Effector memory CD4-positive, alpha-beta T cell (primary cell): ENCODE measurements at places on chromosomes 5 and 9.
A peak's percentile ranks its signal among the peaks of the same experiment; 100 is the strongest.

- no peaks in the 10 kb centered on the region for H3K4me1 ChIP-seq
- H3K4me3 ChIP-seq = no peak overlapping the region
- no peaks in the 10 kb centered on the region for H3K36me3 ChIP-seq
- H3K27me3 ChIP-seq = no peaks in the 10 kb centered on the region
- peak overlapping the region; percentile 18 for H3K27ac ChIP-seq
- no peak for DNase-seq
These were observed 77.8 kb downstream of the GCNT4 start for GRCh38 chr5:74974451-74975091.

- H3K4me1 ChIP-seq = peaks cover 39% of the 10 kb centered on the region
- DNase-seq = peak; percentile 29
- H3K36me3 ChIP-seq = no peaks in the 10 kb centered on the region
- H3K4me3 ChIP-seq = peak overlapping the region; percentile 8
These were observed 4.5 kb downstream of the UBE2D2 start for GRCh38 chr5:139565411-139566305.

DNA sequence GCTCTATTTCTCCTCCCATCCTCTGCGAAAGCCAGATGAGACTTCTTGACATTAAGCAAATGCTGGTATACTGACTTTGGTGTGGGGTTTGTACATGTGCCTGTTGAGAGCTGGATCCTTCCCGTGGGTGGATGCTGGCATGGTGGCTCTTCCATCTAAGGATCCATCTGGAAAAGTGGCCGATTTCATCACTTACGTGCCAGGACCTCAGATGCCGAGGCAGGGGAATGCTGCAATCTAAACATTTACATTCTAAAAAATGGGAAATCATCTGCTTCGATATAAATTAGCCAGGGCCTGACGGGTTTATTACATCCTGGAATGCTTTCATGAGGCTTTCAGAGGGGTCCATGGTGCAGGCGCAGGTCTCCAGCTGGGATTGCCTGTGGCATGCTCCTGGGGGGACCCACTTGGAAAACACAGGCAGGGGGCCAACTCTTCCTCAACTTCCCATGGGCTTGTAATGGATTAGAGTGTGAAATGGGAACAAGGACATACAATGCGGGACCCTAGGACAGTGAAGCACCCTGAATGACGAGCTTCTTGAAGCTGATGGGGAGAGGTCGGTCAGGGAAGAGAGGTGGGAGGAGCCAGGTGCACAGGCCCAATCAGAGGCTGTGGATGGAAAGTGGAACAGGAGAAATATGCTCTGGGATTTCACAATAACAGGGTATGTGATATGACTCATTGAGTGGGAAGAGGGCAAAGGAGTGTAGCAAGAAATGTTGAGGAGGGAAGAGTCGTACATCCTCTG, 105.5 kb upstream of the PITX1 start:
- H3K4me1 ChIP-seq = no peaks in the 10 kb centered on the region
- no peak for DNase-seq
- no peaks in the 10 kb centered on the region for H3K27me3 ChIP-seq
- H3K4me3 ChIP-seq = no peak overlapping the region
- no peak overlapping the region for H3K27ac ChIP-seq

DNA sequence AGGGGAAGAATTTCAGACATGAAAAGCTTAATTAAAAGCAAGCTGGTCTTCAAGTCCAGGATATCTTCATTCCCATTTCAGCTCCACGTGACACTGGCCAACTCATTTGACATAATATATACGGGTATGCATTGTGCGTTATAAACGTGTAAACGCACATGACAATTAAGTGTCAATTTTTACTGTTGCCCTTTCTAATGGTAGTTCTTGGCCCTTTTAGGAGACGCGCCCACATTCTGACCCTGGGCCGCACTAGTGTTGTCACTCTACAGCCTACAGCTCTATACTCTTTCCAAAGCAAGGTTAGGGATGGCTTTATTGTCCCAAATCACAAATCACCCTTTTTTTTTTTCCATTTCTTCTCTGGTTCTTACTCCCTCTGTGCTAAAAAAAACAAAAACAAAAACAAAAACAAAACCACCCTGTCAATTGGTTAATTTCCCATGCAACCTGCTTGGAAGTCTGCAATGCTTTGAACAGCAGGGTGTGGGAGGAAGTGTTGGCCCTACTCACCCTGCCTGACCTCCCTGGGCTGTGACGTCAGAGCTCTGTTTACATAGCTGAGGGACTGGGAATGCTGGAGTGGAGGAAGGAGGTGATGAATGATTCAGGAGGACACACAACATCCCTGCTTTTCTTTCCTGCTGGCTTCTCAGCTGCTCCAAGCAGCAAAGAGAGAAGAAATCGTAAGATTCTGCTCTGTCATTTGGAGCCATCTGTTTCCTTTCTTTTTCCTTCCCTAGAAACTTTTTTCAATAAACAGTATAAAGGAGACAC, 19.3 kb downstream of the RFK start:
- H3K27me3 ChIP-seq = no peaks in the 10 kb centered on the region
- H3K4me3 ChIP-seq = no peak overlapping the region
- H3K4me1 ChIP-seq = no peaks in the 10 kb centered on the region
- DNase-seq = no peak

DNA sequence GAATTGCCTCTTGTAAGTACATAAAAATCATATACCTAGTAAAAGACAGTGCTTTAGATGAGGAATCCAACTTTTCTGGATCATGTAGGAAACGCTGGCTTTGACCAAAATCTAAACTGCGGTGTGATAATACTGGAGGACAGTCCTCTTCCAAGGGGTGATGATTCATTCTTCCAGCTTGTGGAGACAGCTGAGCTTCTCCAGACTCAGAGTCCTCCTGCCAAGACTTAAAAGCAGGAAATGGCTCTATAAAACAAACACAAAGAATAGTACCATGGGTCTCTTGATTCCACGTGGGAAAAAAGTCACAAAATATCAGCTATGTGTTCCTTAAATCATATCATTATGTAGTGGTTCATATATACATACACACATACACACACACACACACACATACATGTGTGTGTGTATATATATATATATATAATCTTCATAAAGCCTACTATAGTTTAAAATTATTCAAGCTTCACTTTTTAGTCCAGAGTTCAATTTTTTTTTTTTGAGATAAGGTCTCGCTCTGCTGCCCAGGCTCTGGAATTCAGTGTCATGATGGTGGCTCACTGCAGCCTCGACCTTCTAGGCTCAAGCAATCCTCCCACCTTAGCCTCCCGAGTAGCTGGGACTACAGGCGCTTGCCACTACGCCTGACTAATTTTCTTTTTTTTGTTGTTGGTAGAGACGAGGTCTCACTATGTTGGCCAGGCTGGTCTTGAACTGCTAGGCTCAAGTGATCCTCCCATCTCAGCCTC, 65.0 kb downstream of the PKD2L2 start:
- H3K4me1 ChIP-seq = no peaks in the 10 kb centered on the region
- no peaks in the 10 kb centered on the region for H3K27me3 ChIP-seq
- no peak overlapping the region for H3K4me3 ChIP-seq

DNA sequence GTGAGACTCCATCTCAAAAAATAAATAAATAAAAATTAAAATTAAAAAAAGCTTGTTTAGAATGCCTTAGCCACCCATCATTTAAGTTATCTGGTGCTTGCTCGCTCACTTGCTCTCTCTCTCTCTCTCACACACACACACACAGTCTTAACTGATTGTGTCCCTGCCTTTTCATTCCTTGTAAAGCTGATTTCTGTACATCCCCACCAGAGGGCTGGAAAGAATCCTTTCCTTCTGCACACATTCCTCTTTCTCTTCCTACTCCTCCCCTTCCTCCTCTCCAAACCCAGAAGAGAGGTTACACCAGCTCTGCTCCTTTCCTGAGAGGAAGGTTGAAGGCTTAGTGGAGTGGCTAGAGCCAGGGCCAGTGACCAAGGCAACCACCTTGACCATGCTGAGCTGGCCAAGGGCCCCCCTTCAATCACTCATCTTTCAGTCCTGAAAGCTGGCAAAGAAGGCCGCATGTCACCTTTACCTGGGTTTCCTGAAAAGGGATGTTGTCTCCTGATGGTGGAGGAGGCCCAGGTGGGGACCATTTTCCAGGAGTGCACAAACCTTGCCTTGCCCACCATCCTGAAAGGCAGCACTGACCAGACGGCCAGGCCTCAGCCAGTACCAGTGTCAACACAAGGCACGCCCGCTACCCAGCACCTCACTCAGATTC, 25.6 kb downstream of the STK10 start:
- peaks cover 21% of the 10 kb centered on the region for H3K36me3 ChIP-seq
- H3K27ac ChIP-seq = no peak overlapping the region
- no peak overlapping the region for H3K4me3 ChIP-seq
- DNase-seq = no peak

DNA sequence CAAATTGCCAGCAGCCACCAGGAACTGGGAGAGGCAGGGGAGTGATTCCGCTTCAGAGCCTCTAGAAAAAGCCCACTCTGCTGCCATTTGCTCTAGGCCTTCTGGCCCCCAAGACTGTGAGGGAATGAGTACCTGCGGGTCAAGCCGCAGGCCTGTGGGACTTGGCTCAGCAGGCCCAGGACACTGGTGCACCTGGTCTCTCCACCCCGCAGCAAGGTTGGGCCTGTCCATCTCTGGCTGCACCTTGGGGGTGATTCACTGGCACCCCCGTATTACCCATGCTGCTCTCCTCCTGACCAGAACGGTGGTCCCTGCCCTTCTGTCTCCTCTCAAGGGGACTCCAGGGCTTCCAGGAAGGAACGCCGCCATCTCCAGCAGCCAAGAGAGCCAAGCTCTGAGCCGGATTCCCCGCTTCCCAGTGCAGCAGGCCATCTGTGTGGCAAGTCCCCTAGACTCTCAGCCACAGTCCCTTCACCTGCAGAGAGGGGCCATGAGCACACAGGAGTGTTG, 78.4 kb upstream of the OLFM1 start:
- H3K4me3 ChIP-seq = no peak overlapping the region
- DNase-seq = no peak
- H3K27me3 ChIP-seq = no peaks in the 10 kb centered on the region
